ENCODE measurements at places on chromosomes 6 and 20.

- no peak for DNase-seq
These were observed 105.4 kb downstream of the SYNDIG1 start for GRCh38 chr20:24574797-24575196.

GRCh38 chr20:39568109-39568508 lies 606.0 kb downstream of the DHX35 start:
- DNase-seq: no peak

GRCh38 chr20:34426026-34426425 lies 63.0 kb downstream of the ITCH start:
- DNase-seq: no peak

DNA sequence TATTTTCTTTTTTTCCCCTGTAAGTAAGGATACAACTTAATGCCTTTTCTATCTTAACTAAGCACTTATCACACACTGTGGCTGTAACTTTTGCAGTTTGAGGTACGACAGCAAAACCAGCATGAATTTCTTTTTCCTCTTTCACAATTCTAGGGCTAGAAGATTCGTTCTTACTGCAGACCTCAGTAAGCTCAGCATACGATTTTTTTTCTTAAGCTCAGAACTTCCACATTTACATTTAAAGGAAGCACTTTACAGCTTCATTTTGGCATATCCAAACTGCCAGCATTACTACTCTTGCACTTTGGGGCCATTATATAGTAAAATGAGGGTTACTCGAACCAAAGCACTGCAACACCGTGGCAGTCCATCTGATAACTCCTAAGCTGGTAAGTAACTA lies 889 bp upstream of the CHMP4B start:
- no peak for DNase-seq

GRCh38 chr6:82525775-82526495 lies 162.3 kb downstream of the TPBG start:
- no peak for DNase-seq

GRCh38 chr6:138601128-138601527 lies 101.8 kb upstream of the NHSL1 start:
- no peak for DNase-seq

- no peak for DNase-seq
These were observed 177.0 kb downstream of the TENT5A start for GRCh38 chr6:81575442-81575841.

DNA sequence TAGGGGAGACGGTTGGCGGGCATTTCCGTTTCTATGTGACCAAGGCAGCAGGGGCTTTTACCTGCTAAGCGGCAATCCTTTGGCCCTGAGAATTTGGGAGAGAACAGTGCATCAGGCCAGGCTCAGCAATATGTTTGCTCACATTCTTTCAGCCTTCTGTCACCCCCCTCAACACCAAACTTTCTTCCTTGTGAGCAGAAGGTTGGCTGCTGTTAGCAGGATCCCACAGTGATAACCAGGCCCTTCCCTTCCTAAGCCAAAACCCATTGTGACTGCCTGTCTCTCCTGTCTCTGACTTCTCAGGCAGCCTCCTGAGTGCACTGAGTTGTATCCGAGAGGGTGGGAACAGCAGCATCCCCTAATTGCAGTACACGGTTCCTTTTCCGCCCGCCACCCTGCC lies 43.7 kb downstream of the STK35 start:
- no peak for DNase-seq

DNA sequence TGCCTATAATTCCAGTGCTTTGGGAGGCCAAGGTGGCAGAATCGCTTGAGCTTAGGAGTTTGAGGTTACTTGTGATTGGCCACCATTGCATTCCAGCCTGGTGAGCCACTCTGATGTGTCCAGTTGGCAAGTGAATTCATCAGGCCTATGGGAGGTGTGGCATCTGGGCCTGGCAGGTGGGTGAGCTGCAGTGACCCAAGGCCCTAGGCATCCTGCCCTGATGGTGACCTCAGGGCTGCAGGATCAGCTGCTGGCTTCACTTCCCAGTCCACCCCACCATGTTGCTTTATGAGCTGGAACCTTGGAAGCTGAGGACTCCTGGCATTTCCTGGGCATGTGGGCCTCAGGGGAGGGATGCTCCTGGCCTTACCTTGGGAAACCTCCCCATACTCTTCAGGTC lies 20.5 kb downstream of the RSPH9 start:
- DNase-seq: no peak

DNA sequence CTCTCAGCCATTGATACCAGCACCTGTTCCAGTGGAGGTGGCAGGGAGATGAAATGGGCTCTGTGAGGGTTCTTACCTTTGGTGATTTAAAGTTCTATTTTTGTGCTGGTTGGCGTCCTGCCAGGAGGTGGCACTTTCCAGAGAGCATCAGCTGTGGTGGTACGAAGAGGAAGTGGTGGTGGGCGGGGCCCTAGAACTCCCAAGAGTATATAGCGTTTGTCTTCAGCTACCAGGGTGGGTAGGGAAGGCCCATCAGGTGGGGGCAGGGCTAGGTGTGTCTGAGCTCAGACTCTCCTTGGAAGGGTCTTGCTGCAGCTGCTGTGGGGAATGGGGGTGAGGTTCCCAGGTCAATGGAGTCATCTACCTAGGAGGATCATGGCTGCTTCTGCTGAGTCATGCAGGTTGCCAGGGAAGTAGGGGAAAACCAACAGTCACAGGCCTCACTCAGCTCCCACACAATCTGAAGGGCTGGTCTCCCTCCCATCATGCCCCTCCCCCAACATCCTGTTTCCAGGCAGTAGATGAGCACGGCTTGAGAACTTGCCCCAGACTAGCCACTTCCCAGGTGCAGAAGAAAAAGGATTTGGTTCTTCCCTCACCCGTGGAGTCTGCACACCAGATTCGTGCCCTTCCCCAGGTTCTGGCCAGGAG lies 46.6 kb downstream of the MOXD1 start:
- DNase-seq: no peak

GRCh38 chr20:40631119-40631631 lies 57.9 kb downstream of the MAFB start:
- no peak for DNase-seq

DNA sequence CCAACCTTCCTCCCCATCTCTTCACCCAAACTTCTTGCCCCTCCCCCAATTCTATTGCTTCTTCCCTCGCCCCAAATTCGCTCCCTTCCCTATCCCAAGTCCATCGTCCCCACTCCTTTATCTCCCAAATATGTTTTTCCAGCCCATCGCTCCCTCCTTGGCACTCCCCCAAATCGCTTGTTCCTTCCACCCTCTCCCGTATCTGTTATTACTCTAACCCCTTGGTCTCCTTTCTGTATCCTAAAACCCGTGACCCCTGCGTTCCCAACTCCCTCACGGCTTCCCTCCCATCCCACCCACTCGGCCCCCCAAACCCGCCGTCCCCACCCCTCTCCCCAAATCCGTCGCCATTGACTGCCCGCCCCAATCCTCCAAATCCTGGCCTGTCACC lies 584 bp downstream of the MTCH1 start:
- DNase-seq: no peak

DNA sequence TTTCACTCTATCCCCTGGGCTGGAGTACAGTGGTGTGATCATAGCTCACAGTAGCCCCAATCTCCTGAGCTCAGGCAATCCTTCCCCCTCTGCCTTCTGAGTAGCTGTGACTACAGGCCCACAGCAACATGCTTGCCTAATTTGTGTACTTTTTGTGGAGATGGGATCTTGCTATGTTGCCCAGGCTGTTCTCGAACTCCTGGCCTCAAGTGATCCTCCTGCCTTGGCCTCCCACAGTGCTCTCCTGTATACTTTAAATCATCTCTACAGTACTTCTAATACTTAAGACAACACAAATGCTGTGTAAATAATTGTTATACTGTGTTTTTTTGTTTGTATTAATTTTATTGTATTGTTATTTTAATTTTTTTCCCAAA lies 39.7 kb upstream of the FAM50B start:
- no peak for DNase-seq

DNA sequence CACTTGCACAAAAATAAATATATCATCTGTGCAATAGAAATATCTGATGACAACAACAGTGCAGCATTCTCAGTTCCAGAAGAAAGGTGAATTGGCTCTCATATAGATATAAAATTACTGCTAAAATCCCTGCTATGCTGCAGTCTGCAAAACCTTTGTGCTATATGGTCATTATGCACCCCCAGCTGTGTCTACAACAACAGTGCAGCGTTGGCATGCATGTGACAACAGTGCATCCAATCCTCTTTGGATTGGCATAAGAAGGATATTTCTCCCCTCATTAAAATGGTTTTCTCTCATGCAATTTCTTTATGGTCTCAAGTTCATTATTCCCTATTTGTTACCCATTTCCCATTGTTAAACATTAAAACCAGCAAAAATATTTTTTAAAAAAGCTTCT lies 23.1 kb downstream of the OR2B6 start:
- no peak for DNase-seq

- no peak for DNase-seq
These were observed 154.0 kb downstream of the MBOAT1 start for GRCh38 chr6:20058121-20058905.

GRCh38 chr6:34131326-34132290 lies 14.3 kb downstream of the GRM4 start:
- no peak for DNase-seq

DNA sequence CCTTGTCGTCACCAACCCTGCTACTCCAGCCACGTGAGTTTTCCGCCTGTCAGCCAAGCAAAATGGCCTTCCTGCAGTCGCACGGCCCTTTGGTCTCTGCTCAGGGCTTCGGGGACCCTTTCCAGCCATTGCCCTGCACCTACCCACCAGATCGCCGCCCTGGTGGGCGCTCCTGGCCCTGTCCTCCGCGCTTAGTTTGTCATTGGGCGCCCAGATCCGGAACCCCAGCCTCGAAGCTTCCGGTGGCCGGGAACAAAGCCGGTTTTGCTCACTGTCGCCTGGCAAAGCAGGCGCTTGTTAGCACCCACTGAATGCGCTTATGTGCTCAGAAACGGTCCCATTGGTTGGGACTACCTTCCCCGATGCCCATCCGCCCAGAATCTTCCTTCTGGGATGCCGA lies 536 bp downstream of the ZFP57 start:
- no peak for DNase-seq
